ENCODE measurements at places on chromosomes 12 and 14. TPM values are rescaled to one million over a fixed set of nuclear protein-coding genes. Genes with fewer than 3 reads are reported as not detected.

GRCh38 chr12:90741611-90742010, 213.4 kb downstream of the CCER1 start:
- no peak for DNase-seq

- DNase-seq = no peak
Measured at GRCh38 chr14:100709289-100710284, 17.1 kb upstream of the DLK1 start.

GRCh38 chr12:123232472-123232806, 502 bp downstream of the MPHOSPH9 start:
- no peak for DNase-seq

DNA sequence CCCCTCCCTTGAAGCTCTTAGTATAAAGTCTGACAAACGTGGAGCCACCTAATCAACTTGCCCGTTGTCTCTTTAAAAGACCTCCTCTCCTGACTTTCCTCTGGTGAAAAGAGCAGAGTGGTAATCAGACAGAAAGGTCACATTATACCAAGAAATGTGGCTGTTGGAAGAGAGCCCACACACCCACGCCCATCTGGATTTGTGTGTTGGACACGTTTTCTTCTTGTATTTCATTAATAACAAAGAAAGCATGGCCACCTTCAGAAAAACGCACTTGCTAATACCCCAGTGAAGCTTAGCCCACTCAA, 41.3 kb downstream of the CCDC60 start:
- DNase-seq = peak; percentile 19

The CGRRF1 gene
- total RNA-seq = 11.2 TPM

The SDSL gene
- total RNA-seq = 0.37 TPM

GRCh38 chr12:126061777-126062176, 996.5 kb downstream of the AACS start:
- no peak for DNase-seq

GRCh38 chr12:13812168-13812567, 169.2 kb downstream of the GRIN2B start:
- no peak for DNase-seq

- no peak for DNase-seq
Measured at GRCh38 chr12:120666571-120667390, 20.2 kb upstream of the MLEC start.

- no peak for DNase-seq
Measured at GRCh38 chr14:34179727-34180126, 228.9 kb upstream of the EGLN3 start.

DNA sequence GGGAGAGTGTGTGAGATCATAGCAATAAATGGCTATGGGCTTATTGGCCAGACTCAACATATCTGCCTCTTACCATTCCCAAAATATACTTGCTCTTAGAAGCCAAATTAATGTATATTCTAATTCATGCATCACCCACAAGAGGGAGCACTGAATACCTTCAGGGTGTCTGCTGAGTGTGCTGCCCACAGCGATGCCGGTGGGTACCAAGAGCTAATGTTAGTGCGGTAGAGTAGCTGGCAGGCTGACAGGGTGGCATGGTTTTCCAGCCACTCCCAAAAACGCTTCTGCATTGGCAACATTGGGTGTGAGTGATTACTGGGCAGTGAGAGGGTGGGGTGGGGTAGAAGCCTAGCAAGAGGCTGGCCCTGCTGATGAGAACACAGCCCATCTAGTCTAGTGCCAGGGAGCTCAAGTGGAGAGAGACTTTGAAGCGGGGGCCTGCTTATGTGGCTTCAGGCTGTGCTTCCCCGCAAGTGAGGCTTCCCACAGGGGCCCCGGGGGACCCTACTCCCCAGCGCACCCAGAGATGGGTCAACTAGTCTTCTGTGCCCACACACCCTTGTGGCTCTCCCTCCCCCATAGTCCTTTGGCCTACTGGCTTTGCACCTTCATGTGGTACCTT, 9.2 kb upstream of the PLEKHD1 start:
- peak; percentile 70 for DNase-seq

The ASCL1 gene
- total RNA-seq = not detected

DNA sequence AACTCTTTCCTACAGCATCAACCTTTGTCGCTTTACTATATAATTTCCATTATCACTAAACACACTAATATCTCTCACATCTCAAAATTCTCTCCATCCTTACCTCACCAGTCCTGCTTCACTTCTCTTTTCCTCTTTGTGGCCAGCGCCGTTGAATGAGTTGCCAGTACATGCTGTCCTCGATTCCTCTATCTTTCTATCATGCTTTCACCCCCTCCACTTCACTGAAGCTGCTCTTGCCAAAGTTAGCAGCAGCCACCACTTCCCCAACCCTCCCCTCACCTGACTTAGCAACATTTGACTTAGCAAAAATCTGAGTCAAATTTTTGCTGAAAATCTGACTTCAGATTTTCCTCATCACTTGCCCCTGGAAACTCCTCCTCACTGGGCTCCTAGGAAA, 210.4 kb downstream of the ANO6 start:
- no peak for DNase-seq

GRCh38 chr12:32105986-32106516, 596 bp upstream of the BICD1 start:
- no peak for DNase-seq

The MYF6 gene
- total RNA-seq = not detected

The ADAM21 gene
- not detected for total RNA-seq

DNA sequence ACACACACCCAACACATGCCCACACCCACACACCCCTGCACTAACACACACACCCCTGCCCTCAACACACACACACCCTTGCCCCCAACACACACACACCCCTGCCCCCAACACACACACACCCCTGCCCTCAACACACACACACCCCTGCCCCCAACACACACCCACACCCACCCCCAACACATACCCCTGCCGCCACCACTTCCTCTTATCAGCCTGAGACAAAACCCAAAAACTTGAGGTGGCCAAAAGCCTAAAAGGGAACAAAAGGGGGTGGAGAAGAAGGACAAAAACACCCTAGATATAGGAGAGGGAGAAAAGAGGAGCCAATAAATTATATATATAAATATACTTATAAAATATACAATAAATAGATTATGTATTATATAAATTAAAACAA, 9.1 kb upstream of the DEGS2 start:
- no peak for DNase-seq

The CRIP1 gene
- total RNA-seq = 42.4 TPM

The RNASE8 gene
- not detected for total RNA-seq

DNA sequence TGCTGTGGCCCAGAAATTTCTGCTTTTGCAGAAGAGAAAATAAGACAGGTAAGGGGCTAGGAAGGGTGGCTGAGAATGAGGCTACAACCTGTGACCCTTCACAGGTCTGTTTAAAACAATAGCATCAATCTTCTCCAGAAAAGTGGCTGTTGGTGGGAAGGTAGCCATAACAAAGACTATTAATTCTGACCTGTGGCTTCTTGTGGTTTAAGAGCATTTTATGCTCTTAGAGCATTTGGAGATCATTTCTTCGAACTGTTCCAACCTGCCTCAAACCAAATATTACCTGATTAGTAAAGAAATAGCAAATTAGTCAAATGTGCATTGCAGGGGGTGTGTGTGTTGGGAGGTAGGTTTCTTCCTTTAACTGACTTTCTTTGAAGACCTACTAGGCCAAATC, 15.2 kb upstream of the TCP11L2 start:
- DNase-seq = no peak

GRCh38 chr12:1977109-1977508, 27.1 kb downstream of the DCP1B start:
- no peak for DNase-seq

DNA sequence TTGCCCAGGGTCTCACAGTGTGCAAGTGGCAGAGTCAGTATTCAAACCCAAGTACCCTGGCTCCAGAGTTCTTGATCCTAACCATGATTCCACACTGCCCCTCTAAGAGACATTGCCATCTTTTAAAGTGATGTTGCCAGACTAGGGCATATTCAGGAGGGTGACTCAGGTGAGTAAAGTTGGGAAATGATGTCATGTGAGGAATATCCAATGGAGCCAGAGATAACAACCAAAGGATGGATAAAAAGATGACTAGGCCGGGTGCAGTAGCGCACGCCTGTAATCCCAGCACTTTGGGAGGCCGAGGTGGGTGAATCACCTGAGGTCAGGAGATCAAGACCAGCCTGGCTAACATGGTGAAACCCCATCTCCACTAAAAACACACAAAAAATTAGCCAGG, 85.6 kb downstream of the SMOC1 start:
- no peak for DNase-seq

- no peak for DNase-seq
Measured at GRCh38 chr12:12987421-12987820, 12.6 kb downstream of the HEBP1 start.

- DNase-seq = no peak
Measured at GRCh38 chr14:101128478-101129321, 225.2 kb upstream of the RTL1 start.

The KIF26A gene
- total RNA-seq = 11.5 TPM

The SERPINA9 gene
- total RNA-seq = not detected

GRCh38 chr14:45709541-45709940, 456.5 kb upstream of the MIS18BP1 start:
- DNase-seq = no peak

- DNase-seq = no peak
Measured at GRCh38 chr14:54424479-54424901, 16.7 kb downstream of the CNIH1 start.

DNA sequence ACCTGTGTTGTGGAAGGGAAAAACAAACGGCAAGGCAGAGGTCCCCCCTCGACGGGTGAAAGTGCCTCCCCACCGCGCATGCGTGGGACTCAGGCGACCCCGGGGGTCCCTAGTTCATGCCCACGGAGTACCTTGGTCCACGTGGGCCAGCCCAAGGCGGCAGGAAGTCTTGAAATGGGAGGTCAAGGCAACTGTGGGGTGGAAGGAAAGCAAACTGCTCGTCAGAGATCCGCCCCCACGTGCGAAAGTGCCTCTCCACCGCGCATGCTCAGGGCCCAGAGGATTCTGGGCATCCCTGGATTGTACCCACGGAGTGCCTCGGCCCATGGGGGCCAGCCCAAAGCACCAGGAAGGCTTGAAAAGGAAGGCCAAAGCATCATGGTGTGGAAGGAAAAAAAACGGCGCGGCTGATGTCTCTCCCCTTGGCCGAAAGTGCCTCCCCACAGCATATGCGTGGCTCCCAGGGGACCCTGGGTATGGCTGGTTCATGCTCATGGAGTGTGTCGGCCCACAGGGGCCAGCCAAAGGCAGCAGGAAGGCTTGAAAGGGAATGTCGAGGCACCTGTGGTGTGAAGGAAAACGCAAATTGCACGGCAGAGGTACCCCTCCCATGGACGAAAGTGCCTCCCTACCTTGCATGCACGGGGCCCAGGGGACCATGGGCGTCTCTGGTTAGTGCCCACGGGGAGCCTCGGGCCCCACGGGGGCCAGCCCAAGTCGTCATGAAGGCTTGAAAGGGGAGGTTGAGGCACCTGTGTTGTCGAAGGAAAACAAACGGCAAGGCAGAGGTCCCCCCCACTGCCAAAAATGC, 369.7 kb downstream of the ALG10 start:
- DNase-seq = no peak

DNA sequence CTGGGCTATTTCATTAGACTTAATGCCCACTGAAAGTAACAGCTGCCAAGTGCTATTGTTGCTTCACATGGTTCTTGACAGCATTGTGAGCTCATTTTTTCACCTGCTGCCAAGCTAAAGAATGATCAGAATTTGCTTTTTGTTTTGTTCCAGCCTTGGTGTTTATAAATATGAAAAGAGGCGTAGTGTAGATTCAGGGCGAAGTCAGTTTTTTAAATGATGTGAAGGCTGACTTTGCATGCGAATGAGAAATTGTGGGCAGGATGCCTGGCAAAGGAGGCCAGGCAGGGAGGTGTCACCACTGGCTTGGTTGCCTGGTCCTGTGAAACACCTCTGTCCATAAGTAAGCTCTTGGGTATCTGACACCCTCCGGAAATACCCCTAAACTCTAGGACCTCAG, 93.3 kb upstream of the NAP1L1 start:
- DNase-seq = no peak

- no peak for DNase-seq
Measured at GRCh38 chr12:132477703-132478432, 12.1 kb upstream of the FBRSL1 start.

The NOXRED1 gene
- total RNA-seq = 1.0 TPM

- DNase-seq = peak; percentile 8
Measured at GRCh38 chr12:88142610-88142991, 494 bp downstream of the TMTC3 start.

- DNase-seq = no peak
Measured at GRCh38 chr12:82644896-82645295, 41.8 kb upstream of the TMTC2 start.

The CTDSP2 gene
- total RNA-seq = 115 TPM

- DNase-seq = peak; percentile 11
Measured at GRCh38 chr14:71050227-71050823, 143.1 kb downstream of the PCNX1 start.

DNA sequence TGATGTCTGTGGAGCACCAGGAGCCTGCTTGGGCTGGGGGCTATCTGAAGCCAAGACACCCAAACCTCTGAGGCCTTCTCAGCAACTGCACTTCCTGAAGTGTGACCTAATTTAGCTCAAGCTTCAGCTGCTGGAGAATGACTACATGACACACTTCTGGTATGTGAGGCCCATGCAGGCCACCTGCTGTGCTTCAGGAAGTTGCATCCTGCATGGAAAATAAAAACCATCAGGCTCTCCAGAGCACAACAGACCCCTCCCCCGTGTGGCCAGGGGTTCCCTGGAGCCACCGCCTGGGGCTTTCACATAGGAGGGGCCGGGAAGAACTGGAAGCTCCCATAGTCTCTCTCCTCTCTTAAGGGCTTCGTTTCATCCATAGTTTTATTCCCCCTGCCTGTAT, 217.7 kb downstream of the SLC15A4 start:
- DNase-seq = peak; percentile 98

- peak; percentile 70 for DNase-seq
Measured at GRCh38 chr12:124445121-124445718, 122.2 kb downstream of the NCOR2 start.

The SERPINA3 gene
- total RNA-seq = 0.17 TPM

DNA sequence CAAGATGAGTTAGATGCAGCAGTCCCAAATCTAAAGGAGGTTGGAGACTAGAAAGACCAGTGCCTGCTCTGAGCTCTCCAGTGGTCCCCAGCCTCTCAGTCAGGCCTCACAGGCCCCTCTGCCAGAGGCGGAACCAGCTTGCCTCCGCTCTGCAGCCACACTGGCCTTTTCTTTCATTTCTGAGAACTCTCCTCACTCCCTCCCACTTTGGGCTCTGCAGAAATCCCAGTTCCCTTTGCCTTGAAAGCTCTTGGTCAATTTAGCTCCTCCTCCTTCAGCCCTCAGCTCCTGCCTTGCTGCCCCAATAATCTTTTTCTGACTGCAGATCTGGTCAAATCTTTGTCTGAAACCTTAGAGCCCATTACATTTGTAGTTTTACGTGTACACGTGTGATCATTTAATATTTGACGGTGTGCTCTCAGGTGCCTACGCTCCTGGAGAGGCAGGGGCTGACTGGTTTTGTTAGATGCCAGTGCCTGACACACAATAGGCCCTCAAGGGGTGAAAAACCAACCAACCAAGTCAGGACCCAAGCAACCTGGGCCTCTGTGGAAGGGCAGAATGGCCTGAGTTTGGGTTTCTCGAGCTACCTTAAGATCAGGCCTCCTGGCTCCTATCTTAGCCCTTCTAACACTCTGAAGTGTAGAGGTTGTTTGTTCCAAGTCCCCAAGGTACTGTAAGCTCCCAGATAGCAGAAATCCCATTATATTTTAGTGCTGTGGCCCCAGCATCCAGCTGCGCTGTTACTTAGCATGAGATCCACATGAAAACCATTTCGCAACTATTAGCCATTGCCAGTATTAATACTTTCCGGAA, 1.1 kb upstream of the NUDT4 start:
- peak; percentile 86 for DNase-seq

- DNase-seq = no peak
Measured at GRCh38 chr12:50442178-50442908, 41.7 kb downstream of the LARP4 start.

The OSBPL8 gene
- 79.5 TPM for total RNA-seq

GRCh38 chr14:75876530-75876929, 105.3 kb downstream of the TGFB3 start:
- DNase-seq = no peak
